ENCODE measurements at places on chromosomes 5 and 9.

DNA sequence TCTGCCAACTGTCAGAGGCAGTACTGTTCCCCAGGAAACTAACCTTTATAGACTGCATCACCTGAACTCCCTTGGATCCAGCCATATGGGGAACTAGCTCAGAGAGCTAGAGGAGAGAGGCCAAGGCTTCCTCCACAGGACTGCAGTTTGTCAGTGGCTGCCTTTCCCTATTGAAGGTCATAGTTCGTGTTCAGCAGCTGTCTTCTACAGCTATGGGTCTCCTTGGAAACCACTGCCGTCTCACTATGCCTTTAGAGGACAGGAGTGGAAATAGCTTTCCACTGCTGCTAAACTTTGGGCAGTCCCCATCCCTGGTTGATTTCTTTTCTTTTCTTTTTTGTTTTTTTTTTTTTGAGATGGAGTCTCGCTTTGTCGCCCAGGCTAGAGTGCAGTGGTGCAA lies 4.4 kb upstream of the SLIT3 start:
- DNase-seq, result no peak

DNA sequence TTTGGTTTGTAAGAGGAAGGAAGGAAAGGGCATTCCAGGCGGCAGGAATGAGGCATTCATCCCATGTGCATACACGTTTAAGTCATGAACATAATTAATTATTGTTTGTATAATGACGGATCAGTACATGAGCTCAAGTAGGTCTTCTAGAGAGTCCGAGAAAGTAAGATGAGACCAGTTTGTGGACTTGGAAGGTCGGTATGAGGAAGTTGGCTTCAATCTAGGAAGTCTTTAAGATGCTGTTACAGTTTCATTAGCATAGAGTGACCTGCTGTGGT lies 2.1 kb downstream of the GTF3C4 start:
- DNase-seq, result no peak

GRCh38 chr5:142922223-142922952 lies 152.2 kb downstream of the ARHGAP26 start:
- DNase-seq, result no peak

GRCh38 chr5:177462021-177462670 lies 11.3 kb downstream of the DBN1 start:
- DNase-seq, result no peak

GRCh38 chr5:67543720-67544270 lies 347.2 kb upstream of the CD180 start:
- no peak for DNase-seq

GRCh38 chr9:137300567-137301080 lies 1.4 kb downstream of the NRARP start:
- no peak for DNase-seq

GRCh38 chr9:12784461-12785259 lies 9.8 kb downstream of the LURAP1L start:
- DNase-seq, result no peak

GRCh38 chr5:149240354-149240998 lies 31.2 kb upstream of the AFAP1L1 start:
- peak; percentile 88 for DNase-seq

GRCh38 chr9:105887679-105888078 lies 193.3 kb downstream of the TMEM38B start:
- no peak for DNase-seq

GRCh38 chr9:10366171-10366779 lies 246.5 kb downstream of the PTPRD start:
- no peak for DNase-seq

- no peak for DNase-seq
These were observed at the start of gene CERCAM for GRCh38 chr9:128420651-128421481. TSS of gene CERCAM (plus strand) at chr9:128420857. CDS start at chr9:128420878, 21 bp downstream.

GRCh38 chr9:129481810-129482511 lies 138.9 kb downstream of the C9orf50 start:
- DNase-seq, result no peak

DNA sequence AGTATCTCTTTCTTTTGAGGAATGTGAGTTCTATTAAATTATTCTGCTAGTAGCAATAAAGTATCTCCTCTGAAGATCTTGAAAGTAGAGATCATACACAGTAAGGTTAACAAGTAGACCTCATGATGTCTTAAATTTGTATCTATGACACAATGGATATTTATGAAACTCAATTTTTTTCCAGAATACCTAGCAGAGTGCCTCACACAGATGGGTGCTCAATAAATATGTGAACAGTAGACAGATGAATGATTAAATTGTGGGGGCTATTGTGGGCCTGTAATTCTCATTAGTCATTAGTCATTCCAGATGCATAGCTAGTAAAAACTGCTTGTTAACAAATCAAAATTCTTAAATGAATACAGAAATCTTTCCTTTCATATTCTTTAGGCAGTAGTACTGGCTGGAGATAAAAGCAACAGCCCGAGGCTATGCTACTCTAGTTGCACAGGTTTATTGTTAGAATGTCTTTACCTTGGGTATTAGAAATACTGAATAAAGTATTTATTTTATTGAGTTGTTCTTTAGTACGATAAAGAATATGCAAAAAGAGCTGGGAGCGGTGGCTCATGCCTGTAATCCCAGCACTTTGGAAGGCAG lies 22.0 kb downstream of the CHD1 start:
- no peak for DNase-seq

- DNase-seq, result peak; percentile 3
These were observed 61.8 kb downstream of the COX7C start for GRCh38 chr5:86679529-86679928.

DNA sequence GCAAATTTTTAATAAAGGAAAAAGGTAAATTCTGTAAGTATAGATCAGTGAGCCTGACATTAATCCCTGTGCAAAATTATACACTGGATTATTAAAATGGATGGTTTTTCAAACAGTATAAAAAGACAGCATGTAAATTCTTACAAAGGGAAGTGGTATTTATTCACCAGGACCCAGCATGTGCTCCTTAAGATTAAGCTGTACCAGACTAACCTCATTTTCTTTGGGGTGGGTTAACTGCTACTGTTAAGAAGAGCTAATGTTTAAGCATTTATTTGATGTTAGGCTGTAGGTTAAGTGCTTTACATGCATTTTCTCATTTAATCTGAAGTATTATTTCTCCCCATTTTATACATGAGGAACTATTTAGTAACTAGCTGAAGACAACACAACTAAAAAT lies 60.3 kb upstream of the RFX3 start:
- no peak for DNase-seq

DNA sequence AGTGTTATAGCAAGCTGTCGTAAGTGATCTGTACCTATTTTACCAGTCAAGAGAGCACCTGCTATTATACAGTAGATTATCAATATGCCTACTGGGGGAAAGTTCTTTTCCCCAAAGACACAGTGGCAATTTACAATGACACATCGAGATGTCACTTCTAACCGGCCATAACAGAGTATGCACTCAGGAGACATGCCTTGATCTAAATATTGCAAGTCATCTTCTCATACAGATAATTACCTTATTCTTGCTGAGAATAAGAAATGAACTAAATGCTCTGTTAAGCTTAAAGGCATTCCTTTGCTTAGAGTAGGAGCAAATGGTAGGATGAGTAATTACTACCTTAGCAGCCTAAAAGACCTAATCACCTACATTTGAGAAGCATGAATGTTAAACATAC lies 71.6 kb downstream of the PKD2L2 start:
- DNase-seq, result no peak

DNA sequence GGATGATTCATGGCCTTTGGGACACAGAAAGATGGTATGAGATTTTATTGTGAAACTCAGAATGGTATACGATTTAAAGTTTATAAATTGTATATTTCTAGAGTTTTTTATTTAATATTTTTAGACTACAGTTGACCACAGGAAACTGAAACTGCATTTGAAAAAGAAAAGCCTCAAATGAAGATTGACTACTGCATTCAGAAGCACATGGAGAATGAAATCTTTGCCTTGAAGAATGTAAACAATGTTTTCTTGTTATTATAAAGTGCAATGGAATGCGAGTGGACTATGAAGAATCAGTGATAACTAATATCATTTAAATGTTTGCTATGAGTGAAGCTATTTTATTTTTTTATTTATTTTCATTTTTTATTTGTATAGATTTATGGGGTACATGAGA lies 169.1 kb upstream of the CDH18 start:
- DNase-seq, result no peak

DNA sequence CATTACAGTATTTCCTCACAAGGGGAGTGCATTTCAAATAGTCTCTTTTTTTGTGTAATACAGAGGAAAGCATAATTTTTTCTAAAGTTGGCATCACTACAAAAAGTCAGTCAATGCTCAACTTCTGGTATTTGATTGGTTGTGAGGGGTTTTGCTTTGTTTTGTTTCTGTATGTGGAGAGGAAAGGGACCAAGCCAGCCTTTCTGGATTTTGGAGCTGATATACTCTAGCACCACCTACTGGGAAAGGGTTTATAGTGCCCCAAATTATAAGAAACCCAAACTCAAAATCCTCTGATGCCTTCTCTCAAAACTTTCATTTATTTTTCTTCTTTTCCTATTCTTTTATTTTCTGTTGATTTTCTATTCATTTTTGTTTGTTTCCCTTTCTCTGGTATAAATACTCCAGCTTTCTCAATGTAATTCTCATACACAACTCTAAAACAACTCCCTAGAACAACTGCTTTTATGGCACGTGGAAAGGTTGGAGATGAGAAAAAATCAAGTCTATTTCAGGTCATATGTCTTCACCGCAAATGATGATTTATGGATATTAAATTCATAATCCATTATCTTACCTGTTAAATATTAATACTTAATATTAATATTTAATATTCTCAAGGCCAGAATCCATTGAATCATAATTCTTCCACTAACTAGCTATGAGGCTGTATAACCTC lies 69.5 kb upstream of the ANXA1 start:
- no peak for DNase-seq

- DNase-seq, result no peak
These were observed 43.0 kb upstream of the SLC46A2 start for GRCh38 chr9:112933696-112934095.

GRCh38 chr9:127628758-127629467 lies 16.8 kb downstream of the STXBP1 start:
- no peak for DNase-seq

- DNase-seq, result no peak
These were observed 3.8 kb upstream of the STPG3 start for GRCh38 chr9:137247135-137247915.

DNA sequence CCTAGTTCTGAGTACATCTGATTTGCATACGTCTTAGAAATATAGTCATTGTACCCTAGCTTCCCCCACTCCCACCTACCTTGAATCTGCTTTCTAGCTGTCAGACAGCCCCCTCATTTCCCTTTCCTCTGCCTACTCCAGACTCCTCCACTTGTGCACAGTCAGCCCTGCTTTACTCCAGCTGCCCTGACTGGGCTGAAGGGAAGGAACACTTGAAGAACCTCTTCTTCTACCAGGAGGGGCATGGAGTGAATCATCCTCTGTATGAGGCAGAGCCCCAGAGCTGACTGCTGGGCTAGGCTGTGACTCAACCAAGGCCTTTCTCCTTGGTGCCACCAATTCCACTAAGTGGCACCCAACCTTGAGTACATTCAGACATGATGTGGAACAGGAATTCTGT lies 18.1 kb upstream of the ZFR start:
- no peak for DNase-seq

GRCh38 chr9:131475956-131476776 lies 26.6 kb upstream of the POMT1 start:
- no peak for DNase-seq

DNA sequence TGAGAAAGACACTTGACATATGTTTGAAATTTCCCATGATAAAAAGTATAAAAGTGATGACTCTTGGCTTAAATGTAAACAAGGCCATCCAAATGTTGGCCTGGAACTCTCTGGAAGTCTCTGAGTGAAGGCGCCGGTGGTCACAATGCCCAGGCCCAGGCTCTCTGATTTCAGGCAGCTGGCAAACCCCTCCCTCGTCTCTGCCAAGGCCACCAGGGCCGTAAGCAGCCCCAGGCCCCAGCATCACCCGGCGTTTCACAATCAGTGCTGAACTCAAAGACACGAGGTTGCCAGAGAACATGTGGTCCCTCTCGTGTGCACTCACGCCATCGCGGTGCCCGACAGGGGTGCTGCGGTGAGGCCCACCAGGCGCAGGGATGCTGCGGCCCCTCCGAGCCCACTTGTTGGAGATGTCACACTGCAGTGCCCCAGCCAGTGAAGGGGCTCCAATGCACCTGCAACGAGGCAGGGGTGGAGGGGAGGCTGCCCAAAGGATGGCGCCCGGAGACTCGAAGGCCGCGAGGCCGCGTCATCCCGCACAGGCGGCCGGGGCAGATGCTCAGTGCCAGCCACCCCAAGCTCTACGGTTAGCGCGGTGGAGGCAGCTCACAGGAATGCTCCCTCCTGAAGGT lies 15.0 kb downstream of the LPCAT1 start:
- no peak for DNase-seq

GRCh38 chr9:137673886-137674285 lies 55.1 kb downstream of the EHMT1 start:
- no peak for DNase-seq

GRCh38 chr9:69571032-69571431 lies 101.1 kb downstream of the APBA1 start:
- no peak for DNase-seq

DNA sequence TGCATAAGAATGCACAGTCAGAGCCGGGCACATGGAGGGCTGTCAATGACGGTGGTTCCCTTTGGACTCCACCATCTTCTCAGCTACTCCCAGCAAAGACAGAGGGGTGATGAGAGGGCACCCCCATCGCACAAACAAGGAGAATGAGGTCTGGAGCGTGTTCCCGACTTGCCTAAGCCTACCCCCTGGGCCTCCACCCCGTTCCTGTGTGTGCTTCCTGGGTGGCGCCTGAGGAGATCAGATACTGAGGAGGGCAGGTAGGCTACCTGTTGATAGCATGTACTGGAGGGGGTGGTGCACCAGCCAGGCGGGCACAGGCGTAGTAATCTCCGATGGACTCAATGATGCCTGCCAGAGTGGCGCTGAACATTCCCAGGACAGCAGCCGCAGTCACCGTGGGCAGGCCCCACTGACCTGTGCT lies 4.1 kb downstream of the SLC23A1 start:
- DNase-seq, result no peak

- DNase-seq, result no peak
These were observed 193.6 kb downstream of the HSPA4 start for GRCh38 chr5:133245191-133246052.

DNA sequence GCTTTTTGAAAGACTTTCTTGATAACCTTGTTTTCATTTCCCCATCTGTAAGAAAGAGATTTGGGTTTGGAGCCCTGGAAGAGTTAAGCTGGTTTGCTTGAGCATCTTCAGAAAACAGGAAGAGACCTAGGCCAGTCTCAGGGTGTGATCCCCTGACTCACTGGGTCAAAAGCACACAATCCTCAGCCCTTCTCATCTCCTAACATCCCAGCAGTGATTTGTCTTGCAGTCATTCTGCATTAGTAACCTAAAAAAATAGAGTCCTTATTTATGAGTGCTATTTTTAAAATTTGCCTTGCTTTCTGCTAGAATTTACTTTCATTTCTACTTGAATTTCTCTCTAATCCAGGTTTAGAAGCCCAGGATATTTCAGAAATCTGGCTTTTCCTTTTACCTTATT lies 16.4 kb upstream of the ARSB start:
- no peak for DNase-seq

GRCh38 chr9:93536167-93536566 lies 40.2 kb upstream of the PHF2 start:
- DNase-seq, result no peak

- no peak for DNase-seq
These were observed 307.4 kb upstream of the C9orf72 start for GRCh38 chr9:27880635-27881034.
